ENCODE measurements at places on chromosomes 7 and 10.

DNA sequence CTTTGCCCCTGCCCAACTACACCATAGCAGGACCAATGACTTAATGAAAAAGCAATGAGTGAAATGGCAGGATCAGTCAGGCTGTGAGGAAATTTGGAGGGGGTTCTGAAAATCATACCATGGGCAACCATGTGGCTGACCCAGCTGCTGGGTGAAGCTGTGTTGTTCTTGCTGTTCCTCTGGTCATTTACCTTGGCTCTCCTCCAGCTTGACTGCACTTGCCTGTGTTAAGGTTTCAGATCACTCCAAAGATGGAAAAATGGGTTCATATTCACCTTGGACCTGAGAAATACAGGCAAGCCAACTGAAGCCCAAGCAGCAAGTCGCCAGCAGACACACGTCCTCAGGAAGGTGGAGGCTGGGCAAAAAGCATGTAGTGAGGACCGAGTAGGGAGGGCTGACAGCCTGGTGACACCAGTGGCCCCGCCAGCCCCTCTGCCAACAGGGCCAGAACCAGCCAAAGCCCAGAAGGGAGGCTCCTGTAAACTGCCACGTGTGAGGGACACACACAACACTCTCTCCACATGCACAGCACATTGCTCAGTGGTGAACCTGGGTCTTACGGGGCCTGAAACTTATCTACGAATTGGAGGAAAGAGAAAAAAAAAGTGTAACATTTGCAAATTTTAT is 40.1 kb downstream of the PARP12 start:
- DNase-seq, result no peak

DNA sequence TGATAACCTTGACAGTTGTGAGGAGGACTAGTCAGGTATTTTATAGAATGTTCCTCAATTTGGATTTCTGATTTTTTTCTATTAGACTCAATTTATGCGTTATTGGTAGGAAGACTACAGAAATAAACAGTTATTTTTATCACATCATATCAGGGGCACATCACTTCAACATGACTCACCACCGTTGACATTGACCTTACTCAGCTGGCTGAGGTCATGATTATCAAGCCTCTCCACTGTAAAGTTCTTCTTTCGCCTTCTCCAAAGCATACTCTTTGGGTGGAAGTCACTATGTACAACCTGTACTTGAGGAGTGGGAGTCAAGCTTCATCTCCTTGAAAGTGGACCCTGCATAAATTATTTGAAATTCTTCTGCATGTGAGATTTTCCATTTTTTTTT is 194.3 kb upstream of the IGFBP3 start:
- DNase-seq, result no peak

DNA sequence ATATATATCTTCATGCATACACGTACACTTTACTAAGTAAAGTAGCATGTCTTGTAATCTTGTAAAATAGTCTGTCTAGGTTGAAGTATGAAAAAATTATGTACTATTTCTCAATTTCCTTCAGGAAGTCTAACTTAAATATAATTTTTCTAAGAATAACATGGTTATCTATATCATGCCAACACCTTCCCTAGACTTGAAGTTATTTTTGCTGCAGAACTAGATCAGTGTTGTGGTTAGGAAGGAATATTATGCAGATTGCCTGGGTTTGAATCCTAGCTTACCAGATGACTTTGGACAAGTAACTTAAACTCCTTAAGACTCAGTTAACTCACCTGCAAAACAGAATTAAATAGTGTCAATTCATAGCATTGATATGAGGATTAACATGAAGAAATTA is 142.2 kb upstream of the SEMA3A start:
- DNase-seq, result no peak

GRCh38 chr10:13712837-13713581 is 126.2 kb downstream of the PRPF18 start:
- DNase-seq, result peak; percentile 38

DNA sequence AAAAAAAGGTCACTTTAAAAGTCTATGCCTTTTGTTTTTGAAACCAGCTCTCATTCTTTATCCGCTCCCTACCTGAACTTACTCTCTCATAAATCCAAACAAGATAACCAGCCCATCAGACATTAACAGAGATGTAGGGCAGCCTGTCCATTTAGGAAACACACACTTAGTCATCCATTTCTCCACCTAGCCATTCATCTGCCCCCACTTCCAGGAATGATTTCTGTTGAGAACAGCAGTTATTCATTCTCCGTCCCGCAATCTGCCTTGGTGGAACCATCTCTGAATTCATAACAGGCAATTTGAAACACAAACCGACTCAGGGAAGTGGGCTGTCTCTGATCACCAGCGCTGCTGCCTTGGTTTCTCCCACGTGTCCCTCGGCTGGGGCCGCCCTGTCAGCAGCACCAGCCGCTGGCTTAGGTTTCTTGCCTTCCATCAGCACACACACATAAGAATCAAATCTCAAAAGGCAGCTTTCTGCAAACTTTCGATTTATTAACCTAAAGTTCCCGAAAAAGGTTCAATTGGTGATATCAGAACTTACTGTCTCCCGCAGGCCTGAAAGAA is 528.2 kb upstream of the NRP1 start:
- no peak for DNase-seq

DNA sequence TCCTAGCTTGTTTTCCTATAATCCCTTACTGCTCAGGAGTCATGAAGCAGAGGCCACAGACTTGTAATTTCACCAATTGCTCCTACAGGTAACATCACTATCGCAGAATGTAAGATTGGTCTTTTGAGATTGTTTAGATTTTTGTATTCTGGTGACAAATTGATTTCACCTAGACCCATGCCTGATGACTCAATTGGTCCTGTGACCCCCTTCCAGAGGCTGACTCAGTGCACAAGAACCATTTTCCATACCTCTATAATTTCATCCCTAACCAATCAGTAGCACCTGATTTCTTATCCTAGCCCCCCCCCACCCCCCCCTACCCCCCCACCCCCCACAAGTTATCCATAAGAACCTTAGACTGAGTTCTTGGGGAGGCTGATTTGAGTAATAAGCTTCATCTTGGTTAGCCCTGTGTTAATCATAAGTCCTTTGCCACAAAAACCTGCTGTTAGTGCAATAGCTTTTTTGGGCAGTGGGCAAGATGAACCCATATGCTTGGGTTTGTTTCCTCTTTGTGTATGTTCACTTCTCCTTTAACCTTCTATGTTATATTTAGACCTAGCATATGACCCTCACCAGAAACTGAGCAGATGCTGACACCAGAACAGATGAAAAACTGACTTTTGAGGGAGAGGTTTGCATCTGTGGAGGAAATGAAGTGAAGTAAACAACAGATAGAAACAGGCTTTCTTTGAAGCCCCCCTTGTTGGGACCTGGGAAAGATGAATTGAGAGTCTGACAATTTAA is 187.1 kb downstream of the KIF20B start:
- DNase-seq, result no peak

- DNase-seq, result no peak
These were observed 204.7 kb upstream of the ZNF32 start for GRCh38 chr10:43853369-43853768.

GRCh38 chr7:129605960-129606614 is 5.4 kb upstream of the NRF1 start:
- DNase-seq, result no peak

DNA sequence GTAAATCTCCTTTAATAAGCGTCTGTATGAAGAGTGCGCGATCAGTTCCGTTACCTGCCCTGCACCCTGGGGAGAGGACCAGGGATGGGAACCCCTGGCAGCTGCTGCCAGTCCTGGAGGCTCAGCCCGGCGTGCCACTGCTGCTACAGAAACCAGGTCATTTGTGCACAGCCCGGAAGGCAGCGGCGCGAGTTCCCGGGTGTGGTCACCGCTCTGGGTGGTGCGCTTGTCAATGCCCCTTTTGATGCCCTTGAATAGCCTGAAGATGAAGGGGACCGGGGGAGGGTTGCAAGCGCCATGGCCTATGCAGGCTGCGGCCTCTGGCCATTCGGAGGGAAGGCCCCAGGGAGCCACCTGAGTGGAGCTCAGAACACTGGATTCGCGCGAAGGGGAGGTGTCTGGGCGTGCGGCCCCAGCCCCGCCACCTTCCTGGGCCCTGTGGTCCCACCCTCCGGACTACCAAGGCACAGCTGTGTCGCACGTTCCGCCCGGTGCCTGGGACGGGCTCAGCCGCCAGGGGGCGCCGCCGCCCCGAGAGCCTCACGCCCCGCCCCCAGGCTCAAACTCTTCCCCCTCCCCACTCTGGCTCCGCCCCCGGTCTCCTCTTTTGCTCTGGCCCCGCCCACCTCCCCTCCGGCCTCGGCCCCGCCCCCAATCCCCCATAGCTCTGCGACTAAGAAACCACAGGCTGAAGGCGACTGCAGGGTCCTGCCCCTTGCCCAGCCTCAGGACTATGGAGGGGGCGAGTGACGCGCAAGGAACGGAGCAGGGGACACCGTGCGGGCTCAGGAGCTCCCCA is 16.5 kb downstream of the AP5Z1 start:
- peak; percentile 61 for DNase-seq

DNA sequence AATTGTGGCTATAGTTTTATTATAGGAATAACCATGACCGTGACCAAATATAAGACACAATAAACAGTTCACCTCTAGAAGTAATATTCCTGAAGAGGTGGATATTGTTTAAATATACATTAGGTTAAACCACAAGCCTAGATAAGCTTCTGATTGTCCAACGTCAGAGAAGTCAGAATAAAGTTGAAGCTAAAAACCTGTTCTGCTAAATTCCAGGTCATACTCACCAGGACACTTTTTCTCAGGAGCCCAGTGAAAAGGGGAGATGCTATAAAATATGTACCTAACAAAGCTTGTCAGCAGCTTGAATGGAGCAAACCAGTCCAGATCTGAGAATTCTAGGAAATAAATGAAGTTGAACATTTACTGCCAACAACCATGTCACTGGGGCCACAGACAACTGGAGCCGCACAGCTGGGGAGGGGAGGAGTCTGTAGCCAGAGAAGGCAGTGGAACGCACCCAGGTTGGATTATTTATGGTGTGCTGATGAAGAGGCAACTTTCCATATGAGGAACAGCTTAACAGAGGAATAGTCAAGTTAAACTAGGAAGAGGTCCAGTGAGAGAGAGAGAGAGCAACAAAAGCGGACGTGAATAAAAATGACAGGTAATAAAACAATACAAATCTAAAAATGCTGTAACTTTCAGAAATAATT is 191.1 kb downstream of the ZNF438 start:
- no peak for DNase-seq

GRCh38 chr7:25968205-25968993 is 183.6 kb upstream of the NFE2L3 start:
- DNase-seq, result peak; percentile 17

GRCh38 chr7:105943486-105943885 is 19.6 kb upstream of the CDHR3 start:
- DNase-seq, result no peak

- DNase-seq, result no peak
These were observed 3.1 kb downstream of the SLK start for GRCh38 chr10:103969857-103970627.

GRCh38 chr7:155396661-155397060 is 61.3 kb upstream of the EN2 start:
- no peak for DNase-seq

GRCh38 chr10:16756561-16757221 is 60.5 kb downstream of the RSU1 start:
- no peak for DNase-seq

DNA sequence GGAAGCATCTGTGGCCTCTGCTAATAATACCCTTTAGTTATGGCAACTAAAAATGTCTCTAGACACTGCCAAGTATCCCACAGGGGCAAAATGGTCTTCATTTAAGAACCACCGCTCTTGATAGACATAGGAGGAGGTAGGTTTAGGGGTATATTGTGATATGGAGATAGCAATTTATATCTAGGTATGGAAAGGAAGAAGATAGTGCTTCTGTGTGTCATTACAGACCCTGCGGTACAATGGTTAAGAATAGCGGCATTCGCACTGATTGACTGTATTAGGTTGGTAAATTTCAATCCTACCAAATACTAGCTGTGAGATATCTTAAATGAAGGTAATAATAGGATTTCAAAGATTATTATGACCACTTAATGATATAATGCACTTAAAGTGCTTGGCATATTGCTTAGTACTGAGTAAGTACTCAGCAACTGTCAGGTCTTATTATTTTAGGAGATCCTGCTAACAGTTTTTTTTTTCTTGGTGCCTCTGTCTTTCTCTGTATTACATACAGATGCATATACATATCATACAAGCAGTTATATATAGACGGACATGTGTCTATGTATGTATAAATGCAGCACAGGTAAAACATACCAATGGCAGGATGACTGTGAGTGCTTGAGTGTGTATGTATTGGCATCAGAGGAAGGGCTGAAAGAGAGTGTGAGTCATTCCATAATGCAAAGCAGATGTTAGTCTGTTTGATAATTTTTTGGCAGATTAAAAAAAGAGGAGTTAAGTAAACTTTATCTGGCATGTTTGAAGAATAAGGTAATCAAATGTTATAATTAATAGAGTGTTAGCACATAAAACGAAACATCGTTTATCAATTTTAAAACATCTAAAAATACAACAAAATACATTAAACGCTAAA is 50.0 kb upstream of the ITGB8 start:
- DNase-seq, result no peak

Data from GM19239 (cell line).